ENCODE measurements at places on chromosomes 1 and 21.

DNA sequence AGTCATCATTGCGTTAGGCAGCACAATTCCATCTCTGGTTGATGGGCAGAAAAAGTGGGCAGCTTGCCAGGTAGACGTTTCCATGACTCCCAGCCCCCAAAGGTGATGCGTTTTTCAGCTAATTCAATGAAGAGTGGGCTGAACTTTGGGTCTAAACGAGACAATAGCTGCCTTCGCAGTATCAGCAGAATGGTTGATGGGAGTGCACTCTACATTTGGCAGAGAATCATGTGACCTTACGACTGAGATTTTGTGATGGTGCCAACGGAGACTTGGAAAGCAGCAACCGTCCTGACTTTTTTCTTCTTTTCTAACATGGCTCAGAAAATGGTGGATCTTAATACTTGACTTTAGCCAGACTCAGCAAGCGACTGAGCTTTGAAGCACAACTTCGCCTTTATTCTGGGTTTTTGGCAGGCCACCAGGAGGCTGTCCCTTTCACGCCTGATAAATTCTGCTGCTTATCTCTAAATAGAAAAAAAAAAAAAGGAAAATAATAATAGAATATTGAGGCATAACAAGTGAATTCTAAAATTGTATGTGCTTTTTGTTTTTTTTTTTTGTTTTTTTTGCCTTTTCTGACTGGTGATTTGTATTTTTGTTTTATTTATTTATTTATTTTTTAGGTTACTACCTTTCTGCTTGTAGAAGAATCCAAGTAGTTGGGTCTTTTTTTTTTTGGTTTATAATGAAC lies 804.8 kb downstream of the USP25 start:
- DNase-seq, result no peak

GRCh38 chr1:228316589-228317387 lies 89.8 kb downstream of the TRIM11 start:
- DNase-seq, result no peak

DNA sequence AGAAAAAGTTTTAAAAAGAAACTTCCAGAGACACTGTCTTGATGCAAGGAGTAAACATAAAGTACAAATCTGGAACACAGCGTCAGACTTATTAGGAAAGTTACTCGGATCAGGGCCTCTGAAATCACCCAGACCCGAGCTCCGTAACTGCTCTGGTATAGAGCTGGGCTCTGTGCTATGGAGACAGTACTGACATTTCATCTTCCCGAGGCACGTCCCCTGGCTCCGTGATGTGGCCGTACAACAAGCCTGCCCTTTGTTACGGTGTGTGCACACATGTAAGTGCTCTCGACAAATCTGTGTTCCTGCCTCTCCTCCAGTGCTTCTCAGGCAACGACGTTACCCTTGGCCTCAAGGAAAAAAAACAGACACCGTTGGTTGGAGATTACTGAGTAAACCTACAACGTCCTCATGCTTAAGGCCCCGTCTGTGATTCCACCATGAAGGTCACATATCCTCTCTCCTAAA lies 107.0 kb upstream of the IRF2BP2 start:
- no peak for DNase-seq

GRCh38 chr1:117653732-117654492 lies 48.1 kb downstream of the TENT5C start:
- peak; percentile 58 for DNase-seq

- DNase-seq, result peak; percentile 76
Observed at GRCh38 chr1:10755970-10756521, 40.4 kb downstream of the CASZ1 start.

- DNase-seq, result no peak
Observed at GRCh38 chr21:28018741-28019669, 973.7 kb downstream of the LTN1 start.

DNA sequence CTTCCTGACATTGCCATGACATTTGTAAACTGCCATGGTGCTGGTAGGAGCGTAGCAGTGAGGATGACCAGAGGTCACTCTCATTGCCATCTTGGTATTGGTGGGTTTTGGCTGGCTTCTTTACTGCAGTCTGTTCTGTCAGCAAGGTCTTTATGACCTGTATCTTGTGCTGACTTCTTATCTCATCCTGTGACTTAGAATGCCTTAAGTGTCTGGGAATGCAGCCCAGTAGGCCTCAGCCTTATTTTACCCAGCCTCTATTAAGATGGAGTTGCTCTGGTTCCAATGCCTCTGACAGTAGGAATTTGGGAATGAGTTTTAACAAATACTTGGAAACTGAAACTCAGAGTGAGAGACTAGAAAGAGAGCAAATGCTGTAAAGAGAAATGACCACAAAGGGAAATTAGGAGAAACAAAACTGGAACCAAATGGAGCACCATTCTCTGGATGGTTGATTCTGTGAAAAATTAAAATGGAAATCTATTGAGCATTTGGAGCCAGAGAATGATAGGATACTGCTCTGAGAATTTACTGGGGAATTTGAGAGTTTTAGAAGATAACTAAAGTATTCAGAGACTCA lies 50.1 kb upstream of the RHOU start:
- no peak for DNase-seq

GRCh38 chr21:41983229-41983628 lies 26.9 kb downstream of the ZBTB21 start:
- no peak for DNase-seq

GRCh38 chr21:38990424-38990794 lies 184.7 kb downstream of the ETS2 start:
- DNase-seq, result no peak

DNA sequence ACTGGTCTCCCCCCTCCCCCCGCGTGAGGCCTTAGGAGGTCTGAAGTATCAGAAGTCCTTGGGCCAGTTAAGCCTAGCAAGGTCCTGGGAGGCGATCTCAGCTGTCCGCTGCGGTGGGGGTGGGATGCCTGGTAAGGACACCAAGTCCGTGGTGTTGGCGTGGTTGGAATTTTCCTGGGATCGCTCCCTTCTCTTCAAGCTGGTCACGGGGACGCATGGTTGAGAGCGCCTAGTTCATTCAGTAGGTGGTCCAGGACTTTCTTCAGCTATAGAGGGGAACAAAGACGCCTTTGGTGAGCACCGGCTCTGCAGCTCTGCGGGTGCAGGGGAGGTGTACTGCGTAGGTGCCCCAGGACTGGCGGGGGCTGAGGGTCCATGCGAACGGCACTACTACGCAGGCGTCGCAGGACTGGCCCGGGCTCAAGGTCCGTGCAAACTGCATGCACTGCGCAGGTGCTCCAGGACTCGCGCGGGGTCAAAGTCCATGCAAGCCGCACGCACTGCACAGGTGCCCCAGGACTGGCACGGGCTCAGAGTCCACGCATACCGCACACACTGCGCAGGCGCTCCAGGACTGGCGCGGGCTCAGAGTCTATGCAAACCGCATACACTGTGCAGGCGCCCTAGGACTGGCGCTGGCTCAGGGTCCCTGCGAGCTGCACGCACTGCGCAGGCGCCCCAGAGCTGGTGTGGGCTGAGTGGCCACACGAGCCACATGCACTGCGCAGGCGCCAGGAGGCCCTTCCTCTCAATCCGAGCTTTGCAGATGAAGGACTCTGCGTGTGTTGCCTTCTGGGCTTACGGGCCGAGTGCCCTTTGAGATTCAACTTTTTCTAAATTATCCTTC lies 36.6 kb upstream of the HMGN1 start:
- peak; percentile 79 for DNase-seq

DNA sequence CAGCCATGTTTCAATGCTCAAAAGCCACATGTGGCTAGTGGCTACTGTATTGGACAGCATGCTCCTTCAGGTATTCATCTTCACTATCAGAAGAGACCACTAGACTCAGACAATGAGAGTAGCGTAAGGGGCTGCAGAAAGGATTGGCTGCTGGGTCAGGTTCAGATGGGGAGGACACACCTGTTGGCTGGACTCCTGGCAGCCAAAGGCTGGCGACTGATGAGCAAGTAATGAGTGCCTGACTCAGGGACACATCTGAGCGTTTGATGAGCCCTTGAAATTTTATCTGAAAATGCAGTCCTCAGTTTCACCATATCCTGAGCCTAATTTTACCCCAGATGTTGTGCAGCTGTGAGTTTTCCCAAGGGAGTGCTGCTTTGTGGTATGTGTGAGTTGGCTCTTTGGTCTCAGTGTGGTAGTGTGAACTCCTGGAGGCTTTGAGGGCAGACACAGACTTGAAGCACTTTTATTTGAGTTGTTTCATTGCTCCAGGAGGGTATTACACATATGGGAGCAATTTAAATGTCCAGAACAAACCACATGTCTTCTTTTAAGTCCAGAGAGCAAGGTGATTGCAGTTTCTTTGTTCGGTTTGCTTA lies 9.6 kb downstream of the ST6GALNAC3 start:
- DNase-seq, result no peak

DNA sequence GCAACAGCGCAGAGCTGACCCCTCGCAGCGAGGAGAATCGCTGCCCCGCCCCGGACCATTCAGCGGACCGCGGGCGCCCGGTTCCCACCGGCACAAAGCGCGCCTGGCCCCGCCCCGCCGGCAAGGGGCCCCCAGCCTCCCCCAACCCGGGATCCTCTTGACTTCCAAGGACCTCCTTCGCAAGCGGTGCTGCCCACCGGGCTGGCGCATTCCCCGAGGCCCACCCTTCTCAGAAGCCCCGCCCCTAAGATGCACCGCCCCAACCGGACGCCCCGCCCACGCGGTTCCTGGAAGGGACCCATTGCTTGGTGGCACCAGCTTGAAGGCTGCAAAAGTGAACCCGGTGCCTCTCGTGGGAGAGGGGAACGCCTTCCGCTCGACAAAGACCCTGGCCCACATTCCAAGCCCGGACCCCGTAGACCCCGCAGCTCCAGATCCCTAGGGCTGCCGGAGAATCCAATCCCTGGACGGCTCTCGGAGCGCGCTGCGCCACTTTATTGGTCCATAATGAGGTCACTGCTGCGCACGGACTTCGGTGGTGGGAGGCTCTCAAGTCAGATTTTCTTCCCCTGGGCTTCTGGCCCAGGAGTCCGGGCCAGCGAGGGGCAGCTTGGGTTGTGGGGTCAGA lies 2.0 kb downstream of the HES3 start:
- peak; percentile 73 for DNase-seq

GRCh38 chr1:16013220-16013907 lies 4.5 kb downstream of the HSPB7 start:
- DNase-seq, result peak; percentile 79

GRCh38 chr1:151156515-151156819 lies at the start of gene TNFAIP8L2:
TSS of gene TNFAIP8L2 (plus strand) at chr1:151156649. CDS start at chr1:151158698, 2,049 bp downstream.
- peak; percentile 91 for DNase-seq

DNA sequence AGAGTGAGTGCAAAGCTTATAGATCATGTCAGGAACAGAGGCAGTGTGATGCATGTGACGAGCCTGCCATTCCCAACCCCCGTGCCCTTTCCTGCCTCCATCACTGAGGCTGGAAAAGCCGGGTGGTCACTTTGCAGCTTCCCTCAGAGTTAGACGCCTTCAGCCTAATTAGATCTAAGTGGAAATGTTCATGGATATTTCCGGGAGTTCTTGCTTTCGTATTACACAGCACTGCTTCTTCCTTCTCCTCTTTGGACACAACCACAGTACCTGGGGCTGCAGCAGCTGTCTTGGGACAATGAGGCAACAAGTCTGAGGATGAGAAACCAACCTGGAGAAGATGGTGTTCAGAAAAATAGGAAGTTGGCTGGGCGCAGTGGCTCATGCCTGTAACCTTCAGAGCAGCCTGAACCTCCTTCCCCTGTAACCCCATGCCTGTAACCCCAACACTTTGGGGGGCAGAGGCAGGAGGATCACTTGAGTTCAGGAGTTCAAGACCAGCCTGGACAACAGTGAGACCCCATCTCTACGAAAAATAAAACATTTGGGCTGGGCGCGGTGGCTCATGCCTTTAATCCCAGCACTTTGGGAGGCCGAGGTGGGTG lies 24.5 kb downstream of the SERINC2 start:
- DNase-seq, result no peak

DNA sequence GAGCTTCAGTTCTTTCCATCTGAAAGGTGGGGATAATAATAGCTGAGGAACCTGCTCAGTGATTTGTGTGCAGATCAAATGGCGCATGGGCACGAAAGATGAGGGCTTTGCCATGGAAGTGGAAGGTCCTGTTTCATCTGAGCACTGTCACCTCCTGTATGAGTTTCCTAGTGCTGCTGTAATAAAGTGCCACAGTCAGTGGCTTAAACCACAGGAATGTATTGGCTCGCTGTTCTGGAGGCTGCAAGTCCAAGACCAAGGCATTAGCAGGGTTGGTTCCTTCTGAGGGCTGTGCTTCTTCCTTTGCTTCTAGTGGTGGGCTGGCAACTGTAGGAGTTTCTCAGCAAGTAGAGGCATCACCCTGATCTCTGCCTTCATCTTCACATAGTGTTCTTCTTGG lies 51.1 kb upstream of the RBM15 start:
- DNase-seq, result no peak

GRCh38 chr1:225777058-225777582 lies 506 bp upstream of the SRP9 start:
- peak; percentile 43 for DNase-seq

DNA sequence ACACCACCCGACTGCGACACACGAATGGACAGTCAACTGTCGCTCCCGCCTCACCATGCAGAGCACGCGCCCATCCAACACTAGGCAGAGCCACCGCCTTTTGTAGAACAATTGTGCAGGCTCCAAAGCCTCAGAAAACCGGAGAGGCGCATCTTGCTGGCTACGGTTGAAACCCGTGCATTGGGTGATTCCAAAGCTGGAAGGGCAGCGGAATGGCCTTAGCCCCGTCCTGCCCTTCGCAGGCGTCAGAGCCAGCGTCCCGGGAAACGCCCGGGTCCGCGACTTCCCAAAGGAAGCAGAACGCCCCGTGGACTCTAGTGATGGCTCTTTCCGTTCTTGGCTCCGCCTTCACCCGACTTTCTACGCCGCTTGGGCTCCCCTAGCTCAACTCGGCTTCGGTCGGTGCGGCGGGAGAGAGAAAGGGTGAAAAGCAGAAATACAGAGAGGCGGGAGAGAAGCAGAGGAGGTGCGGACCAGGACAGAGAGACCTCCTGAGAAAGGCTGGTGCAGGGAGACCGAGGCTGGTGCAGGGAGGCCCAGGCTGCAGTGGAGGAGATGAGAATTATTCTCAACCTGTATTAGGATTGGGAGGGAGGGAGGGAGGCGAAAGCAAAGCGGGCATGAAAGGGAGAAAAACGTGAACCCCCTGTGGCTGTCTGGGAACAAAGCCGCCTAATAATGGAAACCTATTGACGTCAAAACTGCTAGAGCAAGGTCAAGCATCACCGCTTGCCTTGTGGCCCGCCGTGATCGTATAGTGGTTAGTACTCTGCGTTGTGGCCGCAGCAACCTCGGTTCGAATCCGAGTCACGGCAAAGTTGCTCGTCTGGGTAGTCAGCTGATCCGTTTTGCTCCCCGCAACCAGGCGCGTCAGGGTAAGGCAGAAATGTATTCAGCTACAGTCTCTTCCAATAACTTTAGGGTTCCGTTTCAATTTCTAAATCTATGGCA lies 99.5 kb downstream of the PRKAB2 start:
- DNase-seq, result peak; percentile 65

Data from activated CD4-positive, alpha-beta T cell treated with anti-CD3 and anti-CD28 coated beads for 36 hours (primary cell).